Hepatic stellate cell (primary cell): ENCODE measurements at places on chromosomes 12 and 14.

DNA sequence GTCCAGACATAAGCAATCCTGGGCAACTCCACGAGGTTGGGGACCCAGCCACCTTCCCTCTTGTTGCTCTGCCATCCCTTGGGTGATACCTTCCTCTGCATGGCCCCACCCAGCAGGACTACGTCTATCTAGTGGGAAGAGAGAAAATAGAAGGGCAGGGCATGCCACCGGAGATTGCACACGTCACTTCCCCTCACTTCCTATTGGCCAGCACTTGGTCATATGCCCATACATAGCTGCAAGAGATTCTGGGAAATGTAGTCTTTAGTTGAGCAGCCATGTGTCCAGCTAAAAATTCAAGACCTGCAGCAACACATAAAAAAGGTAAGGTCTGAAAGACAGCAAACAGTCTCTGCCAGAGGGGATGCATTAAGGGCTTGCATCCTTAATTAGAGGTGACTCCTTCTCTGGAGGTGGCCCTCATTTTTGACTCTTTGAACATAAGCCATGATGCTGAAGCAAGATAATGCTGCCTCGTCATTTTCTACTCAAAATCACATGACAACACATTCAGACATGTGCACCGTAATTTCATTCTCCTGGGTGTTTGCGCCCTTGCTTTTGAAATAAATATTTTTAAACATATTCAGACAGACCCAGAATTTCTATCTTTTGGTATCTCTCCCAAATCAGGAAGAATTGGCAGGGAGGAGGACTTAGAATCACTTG lies 91.8 kb upstream of the PWP1 start:
- DNase-seq, result no peak

- peak; percentile 21 for DNase-seq
Observed at GRCh38 chr12:27031531-27031930, 9.2 kb downstream of the MED21 start.

DNA sequence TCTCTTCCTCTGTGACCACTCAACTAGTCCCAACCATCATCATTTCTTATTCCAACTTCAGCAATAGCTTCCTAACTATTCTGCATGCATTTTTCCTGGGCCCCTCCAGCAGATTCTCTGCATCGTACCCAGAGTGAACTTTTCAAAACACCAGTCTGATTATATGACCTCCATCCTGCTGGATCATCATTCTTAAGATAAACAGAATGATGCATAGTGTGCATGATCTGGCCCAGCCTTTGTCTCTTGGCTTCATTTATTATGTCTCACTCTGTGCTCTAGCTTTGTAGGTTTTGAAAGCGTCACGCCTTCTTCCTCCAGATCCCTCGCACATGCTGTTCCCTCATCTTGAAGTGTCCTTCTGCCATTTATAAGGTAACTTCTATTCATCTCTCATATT lies 46.3 kb upstream of the SLC38A4 start:
- DNase-seq, result no peak

DNA sequence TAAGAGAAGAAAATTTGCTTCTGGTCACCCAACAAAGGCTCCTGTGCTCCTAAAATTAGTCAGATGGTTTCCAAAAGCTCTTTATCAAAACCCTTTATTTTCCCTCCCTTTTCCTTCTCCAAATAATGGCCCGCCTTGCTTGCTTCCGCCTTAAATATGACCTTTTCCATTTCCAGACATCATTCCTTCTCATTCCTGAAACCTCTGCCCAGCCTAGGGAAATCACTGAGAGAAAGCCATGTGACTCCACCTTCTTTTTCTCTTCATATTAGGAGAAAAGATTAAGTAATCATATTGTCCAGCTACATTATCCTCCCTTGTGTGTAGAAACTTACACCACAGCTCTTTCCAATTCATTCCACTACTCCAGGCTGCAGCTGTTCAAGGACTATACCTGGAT lies 75.7 kb upstream of the GPHB5 start:
- no peak for DNase-seq
